Muscle of back (tissue), 13 donors: ENCODE measurements at places on chromosomes 4 and X.

DNA sequence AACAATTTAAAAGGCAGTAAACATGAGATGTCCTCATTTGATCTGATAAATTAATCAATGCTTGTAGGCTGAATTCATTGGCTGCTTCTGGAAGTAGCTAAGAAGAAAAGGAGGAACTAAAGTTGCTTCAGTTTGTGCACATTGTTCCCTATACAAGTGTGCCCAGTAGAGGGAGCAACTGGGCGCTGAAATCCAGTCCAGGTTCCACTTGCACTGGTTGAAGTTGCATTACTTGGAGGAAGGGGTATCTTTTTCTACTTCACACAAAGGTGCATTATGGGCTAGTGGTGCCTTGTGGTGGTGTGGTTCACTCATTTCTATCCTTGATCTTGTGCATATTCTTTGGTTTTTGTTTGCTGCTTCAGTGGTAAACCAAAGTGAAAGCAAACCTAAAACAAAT is 67.9 kb upstream of the SOX3 start:
- DNase-seq = peak; percentile 12

DNA sequence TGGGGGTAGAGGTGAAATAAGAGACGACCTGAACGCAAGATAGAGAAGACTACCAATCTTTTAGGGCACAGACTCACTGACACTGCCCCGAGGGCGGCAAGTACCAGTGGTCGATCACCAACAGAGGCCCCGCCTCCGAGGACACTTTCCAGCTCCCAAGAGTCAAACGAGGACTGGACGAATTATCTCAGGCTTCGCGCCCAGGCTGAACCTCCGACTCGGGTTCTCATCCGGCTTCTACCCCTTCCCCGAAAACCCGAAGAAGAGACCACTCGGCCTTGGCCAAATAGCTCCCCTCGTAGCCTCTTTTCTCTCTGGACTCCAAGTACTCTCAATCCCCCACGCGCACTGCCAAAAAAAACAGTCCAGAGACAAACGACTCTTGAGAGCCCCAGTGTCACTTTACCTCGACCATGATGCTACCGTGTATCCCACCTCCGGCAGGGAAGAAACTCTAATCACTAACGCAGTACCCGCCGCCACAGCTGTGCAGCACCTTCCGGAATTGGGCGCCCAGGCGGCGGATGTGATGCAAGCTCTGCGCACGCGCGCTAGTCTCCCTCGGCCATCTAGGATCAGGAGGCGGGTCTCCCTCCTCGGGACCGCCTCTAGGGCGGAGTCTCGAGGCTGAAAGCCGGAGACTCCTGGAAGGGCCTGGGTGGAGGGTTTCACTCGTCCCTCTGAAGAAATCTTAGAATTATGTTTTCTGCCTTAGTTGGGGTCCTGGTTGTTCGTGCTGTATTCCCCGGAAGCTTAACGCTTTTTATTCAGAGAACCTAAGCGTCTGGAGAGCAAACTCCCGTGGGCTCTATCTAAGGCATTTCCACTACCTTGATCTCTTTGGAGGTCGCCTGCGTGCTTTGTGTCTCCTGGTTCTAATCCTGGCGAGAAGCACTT is at the start of gene PLRG1:
PLRG1 (minus strand) TSS at position 507 of the 897 bp plus-strand sequence; CDS start at position 415, 92 bp downstream.
- peak; percentile 99 for DNase-seq

GRCh38 chr4:148315049-148315448 is 127.2 kb downstream of the NR3C2 start:
- DNase-seq = peak; percentile 41

DNA sequence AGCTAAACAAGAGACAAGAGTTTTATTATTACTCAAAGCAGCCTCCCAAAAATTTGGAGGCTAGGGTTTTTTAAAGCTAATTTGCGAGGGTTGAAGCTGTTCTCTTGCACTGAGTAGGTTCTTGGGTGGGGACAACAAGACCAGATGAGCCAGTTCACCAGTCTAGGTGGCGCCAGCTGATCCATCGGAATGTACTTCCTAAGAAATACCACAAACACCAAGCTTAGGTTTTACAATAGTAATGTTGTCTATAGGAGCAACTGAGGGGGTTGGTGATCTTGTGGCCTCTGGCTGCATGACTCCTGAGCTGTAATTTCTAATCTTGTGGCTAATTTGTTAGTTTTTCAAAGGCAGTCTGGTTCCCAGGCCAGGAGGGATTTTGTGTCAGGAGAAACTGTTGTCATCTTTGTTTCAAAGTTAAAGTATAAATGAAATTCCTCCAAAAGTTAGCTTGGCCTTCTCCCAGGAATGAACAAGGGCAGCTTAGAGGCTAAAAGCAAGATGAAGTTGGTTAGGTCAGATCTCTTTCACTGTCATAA is 130.6 kb downstream of the SLC7A11 start:
- DNase-seq = no peak

GRCh38 chr4:110163327-110164069 is 34.9 kb downstream of the ELOVL6 start:
- peak; percentile 75 for DNase-seq

GRCh38 chrX:7746856-7747255 is 96.1 kb upstream of the VCX start:
- no peak for DNase-seq

- DNase-seq = no peak
Observed at GRCh38 chr4:67332627-67333026, 212.7 kb downstream of the CENPC start.

- DNase-seq = peak; percentile 2
Observed at GRCh38 chr4:86184901-86185285, 175.0 kb downstream of the MAPK10 start.

DNA sequence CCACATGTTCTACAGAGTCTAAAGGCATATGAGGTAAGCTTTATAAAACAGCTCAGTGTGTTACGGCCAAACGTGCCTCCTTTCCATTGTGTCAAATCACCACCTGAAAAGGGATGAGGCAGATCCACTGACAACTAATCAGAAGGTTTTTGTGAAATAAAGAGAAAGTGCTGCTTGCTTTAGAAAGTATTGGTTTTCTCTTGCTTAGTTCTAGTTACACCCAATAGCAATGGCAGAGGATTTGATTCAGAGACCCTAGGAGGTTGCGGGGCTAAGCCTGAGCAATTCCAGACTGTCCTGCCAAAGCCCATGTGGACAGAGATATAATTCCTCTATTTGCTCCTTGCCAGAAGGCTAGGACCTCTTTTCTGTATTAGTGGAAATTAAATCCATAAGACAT is 125.5 kb downstream of the SPRY1 start:
- peak; percentile 76 for DNase-seq

GRCh38 chr4:87862236-87862635 is 29.5 kb downstream of the MEPE start:
- DNase-seq = no peak

DNA sequence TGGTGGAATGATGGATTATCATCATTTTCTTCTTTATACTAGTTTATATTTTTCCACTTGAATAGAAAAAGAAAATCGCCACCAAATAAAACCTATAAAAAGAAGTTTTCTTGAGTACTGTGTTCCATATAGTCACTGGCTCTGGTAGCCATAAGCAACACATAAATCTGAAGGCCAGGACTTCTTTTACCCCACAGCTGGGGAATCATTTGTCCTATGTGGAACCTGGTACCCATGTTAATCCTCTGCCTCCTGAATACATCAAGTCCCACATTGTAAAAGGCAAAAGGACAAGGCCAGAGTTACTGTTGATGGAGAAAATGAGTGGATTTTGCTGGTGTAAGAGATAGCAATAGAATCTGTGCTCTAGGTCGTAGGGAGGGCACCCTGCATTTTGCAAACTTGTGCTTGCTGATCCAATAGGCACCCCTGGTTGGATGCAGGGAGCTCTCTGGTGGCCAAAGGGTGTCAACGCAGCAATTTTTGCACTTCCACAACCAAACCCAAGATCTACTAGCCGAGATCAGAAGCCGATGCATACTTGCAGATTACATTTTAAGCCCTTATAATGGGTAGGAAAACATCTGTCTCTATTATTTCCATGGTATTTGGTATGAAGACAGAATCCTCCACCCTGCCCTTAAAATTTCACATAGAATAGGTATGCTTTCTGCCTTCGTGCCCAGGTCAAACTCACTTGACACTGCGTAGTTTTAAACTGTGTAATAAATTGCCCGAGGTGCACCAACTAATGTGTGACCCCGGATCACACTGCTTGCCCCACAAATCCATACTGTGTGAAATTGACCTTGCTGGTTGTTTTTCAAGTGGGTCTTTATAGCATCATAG is 146.2 kb upstream of the SCML1 start:
- DNase-seq = no peak

DNA sequence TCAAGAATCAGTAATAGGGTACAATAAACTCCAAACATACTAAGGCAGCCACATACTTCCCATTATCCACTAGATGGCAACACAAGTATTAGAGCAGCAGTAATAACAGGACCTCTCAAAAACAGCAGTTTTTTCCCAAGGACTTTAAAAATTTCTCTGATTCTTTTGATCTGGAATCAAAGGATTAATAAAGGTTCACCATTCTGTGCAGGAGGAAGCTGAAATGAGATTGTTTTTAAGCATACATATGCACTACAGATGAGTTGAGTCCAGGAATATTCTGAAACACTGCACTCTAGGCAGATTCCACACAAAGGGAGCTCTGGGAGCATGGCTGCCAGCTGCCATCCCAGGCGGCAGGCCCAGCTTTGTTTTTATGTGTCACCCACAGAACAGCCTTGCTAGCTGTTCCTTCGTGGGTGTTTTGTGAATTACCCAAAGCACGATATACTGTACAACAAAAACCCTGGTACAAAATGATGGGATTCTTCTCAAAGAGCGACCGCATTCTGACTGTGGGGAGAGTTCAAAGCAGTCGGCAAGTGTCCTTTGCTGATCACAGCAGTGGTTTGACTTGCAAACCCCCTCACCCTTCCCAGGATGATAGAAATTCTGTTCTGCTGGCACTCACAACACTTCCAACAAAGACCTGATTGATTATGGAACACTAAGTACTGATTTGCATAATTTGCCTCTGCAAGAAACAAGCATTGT is 61.0 kb downstream of the STX18 start:
- no peak for DNase-seq
